ENCODE measurements at places on chromosomes 1 and 21.

DNA sequence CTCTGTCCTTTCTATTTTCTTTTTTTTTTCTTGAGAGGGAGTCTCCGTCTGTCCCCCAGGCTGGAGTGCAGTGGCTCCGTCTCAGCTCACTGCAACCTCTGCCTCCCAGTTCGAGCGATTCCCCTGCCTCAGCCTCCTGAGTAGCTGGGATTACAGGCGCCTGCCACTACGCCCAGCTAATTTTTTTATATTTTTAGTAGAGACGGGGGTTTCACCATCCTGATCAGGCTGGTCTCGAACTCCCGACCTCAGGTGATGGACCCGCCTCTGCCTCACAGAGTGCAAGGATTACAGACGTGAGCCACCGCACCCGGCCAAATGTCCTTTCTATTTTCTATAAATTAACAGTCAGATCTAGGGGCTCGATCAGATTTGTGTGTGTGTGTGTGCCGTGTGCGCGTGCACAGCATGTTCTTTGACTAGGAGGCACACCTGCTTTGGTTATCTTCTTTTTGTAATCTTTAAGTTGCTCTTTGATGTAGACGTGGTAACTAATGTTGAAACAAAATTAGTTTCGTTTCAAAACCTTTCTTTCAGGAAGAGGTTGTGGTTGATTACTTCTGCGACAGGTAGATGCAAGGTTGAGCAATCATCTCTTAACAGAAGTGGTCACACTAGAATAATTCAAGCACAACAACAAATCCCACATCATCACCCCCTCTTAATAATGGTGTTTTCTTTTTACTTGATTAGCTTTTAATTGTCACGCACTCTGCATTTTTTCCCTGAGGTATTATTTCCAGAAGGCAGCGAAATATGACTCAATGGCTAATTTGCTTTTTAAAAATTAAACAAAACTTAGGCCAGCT, 779 bp upstream of the DEGS1 start:
- ATAC-seq: peak; percentile 61

DNA sequence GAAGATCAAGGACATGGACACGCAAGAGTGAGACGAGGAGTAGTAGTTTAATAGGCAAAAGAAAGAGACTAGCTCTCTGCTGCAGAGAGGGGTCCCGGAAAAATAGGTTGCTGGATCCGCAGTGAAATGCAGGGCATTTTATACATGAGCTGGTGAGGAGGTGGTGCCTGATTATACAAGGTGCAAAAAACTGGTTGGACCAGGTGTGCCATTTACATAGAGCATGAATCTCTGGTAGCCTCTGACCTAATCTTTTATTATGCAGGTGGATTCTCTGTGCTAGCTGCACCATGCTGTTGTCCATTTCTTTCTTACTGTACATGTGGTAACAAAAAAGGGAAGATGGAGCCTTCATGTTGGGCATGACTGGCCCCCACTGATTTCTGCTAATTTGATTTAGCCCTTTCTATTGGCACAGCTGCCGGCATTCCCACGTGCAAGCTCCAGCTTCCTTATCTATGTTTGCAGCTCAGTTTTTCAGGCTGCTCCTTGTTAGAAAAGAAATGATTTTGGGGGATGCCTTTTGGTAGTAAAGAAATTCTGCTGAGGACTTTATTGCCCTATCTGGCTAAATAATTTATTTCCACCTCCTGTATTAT, 548.1 kb downstream of the BRINP3 start:
- no peak for ATAC-seq

- peak; percentile 91 for ATAC-seq
Observed at GRCh38 chr1:6440198-6441126, 15.9 kb downstream of the ESPN start.

- ATAC-seq: no peak
Observed at GRCh38 chr1:159835862-159836525, 9.3 kb downstream of the SLAMF8 start.

GRCh38 chr1:201636510-201636971, 97.6 kb downstream of the NAV1 start:
- no peak for ATAC-seq

DNA sequence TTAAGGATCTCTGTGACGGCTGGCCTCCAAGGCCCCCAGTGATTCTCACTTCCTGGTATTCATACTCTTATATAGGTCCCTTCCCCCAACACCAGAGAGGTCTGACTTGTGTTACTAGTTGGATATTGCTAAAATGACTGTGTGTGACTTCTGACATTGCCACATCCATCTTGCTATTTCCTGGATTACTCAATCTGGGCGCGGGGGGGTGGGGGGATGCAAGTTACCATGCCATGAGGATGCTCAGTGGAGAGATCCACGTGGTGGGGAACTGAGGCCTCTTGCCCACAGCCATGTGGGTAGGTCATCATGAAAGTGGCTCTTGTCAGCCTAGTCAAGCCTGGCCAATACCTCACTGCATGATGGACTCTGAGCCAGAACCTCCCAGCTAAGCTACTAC, 117.0 kb downstream of the UBE2U start:
- ATAC-seq: no peak

- ATAC-seq: no peak
Observed at GRCh38 chr1:2288311-2288710, 60.2 kb downstream of the SKI start.

- ATAC-seq: peak; percentile 17
Observed at GRCh38 chr1:160030657-160031364, 979 bp downstream of the PIGM start.

GRCh38 chr1:238647877-238648276, 738.5 kb upstream of the CHRM3 start:
- ATAC-seq: no peak

Data from activated T-helper 17 cell treated with anti-CD3 and anti-CD28 coated beads, Interleukin-2, amount 50 U/mL, for 72 hours (primary cell).